ENCODE measurements at places on chromosomes 4 and X.

DNA sequence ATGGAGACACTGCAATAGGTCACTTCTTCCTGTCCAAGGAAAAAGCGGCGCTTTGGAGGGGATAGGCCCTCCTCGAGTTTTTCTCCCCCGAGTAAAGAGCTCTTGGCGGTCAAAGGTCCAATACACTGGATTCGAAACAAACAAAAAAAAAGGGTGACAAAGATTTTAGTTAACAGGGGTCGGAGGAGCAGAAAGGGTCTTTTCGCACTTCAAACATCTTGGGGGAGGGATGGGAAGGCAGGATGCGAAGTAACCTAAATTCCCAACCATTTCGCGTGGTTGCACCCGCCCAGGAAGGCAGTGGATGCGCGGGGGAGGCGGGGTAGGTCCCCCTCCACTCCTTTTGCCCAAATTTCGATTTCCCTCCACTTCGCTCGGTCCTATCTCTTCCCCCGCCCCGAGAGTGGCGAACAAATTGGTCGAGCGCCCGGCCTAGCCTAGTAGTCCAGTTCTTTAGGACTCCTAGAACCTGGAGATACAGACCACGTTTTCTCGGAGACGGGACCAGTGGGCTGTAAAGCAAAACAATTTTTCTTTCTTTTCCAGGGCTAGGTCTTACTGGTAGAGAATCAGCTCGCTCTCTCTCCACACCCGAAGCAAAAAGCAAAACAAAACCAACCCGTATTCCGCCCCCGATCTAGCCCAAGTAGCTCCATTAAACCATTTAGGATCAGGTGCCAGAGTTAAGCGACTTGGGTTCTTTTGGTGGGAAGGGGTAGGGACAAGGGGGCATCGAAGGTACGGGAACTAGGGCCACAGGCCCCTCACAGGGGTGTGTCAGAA, 2.0 kb upstream of the STAG2 start:
- DNase-seq, result no peak

GRCh38 chrX:152480269-152481212, 29.4 kb upstream of the GABRA3 start:
- DNase-seq, result no peak

- no peak for DNase-seq
These were observed 52.8 kb upstream of the ANKRD17 start for GRCh38 chr4:73311428-73311827.

DNA sequence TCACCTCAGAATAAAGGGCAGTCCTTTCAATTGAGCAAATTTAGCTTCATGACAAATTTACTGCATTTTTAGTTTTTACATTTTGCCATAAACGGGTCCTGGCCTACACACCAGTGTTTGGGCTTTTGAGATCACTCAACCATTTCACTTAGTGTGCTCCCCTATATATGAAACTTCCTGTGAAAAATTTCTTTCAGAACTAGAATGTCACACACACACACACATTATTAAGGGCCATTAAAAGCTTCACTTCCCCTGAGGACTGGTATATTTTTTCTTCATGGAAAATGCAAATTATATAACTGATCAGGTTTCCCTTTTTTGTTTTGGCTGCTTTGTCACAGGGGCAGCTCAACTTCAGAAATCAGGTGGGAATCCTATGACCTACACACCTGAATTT, 206.5 kb downstream of the ENOX2 start:
- DNase-seq, result no peak

GRCh38 chrX:79365591-79365990, 1.5 kb downstream of the ITM2A start:
- DNase-seq, result no peak

GRCh38 chr4:165461159-165461821, 82.5 kb downstream of the CPE start:
- DNase-seq, result no peak

DNA sequence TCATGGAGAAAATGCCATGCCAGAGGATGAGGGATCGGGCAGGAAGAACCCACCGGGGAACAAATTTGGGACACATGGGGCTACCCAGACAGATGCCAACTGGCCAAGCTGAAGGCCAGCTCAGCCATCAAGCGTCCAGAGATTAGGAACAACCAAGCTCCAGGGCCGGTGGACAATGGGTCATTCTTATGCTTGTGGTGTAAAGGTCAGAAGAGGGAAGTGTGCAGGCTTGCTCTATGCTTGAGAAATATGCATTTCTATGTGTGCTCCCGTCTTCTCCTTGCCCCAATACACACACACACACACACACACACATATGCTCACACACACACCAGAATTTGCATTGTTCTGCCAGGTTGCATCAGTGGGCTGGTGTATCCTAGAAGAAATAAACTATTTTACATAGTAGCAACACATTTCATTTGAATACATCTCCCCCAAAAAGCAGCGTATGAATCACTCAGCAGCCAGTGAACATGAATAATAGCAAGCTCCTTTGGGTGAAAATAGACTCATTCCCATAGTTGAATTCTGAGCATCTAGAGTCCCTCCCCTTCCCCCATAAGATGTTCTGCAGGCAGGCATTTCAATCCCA, 201.9 kb upstream of the PPARGC1A start:
- DNase-seq, result no peak

DNA sequence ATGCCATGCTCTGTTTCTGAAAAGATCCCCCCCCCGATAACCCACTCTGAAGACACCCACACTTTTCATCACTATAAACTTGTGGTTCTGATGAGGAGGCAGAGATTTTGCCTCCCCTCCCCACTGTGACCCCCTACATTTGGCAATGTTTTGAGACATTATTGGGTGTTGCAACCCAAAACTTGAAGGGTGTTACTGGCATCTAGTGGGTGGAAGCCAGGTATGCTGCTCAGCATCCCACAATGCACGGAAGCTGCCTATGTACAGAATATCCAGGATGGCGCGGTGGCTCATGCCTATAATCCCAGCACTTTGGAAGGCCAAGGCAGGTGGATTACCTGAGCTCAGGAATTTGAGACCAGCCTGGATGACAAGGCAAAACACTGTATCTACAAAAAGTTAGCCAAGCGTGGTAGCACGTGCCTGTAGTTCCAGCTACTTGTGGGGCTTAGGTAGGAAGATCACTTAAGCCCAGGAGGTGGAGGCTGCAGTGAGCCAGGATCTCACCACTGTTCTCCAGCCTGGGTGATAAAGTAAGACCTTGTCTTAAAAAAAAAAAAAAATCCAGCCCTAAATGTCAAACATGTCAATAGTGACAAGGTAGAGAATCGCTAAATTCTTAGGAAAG, 87.3 kb downstream of the SCD5 start:
- DNase-seq, result no peak

- DNase-seq, result no peak
These were observed 2.8 kb upstream of the ZNF718 start for GRCh38 chr4:121408-122084.

GRCh38 chr4:25215511-25215910, 18.3 kb upstream of the PI4K2B start:
- DNase-seq, result no peak

- DNase-seq, result no peak
These were observed 429 bp downstream of the UVSSA start for GRCh38 chr4:1347410-1347864.

DNA sequence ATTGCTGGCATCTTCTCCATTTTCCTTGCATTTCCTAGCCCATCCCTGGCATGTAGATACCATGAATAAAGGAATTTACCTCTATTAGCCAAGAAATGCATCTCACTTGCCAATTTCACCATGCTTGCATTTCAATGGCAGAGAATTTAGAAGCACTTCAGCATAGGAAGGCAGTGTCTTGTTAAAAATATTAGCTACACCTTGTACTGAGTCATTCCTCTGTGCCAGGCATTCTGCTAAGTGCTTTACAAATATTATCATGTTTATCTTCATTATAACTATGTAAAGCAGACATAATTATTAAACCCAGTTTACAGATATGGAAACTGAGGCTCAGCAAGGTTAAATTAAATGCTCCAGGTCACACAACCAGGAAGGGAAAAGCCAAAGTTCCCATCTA, 138.2 kb downstream of the NPNT start:
- no peak for DNase-seq

DNA sequence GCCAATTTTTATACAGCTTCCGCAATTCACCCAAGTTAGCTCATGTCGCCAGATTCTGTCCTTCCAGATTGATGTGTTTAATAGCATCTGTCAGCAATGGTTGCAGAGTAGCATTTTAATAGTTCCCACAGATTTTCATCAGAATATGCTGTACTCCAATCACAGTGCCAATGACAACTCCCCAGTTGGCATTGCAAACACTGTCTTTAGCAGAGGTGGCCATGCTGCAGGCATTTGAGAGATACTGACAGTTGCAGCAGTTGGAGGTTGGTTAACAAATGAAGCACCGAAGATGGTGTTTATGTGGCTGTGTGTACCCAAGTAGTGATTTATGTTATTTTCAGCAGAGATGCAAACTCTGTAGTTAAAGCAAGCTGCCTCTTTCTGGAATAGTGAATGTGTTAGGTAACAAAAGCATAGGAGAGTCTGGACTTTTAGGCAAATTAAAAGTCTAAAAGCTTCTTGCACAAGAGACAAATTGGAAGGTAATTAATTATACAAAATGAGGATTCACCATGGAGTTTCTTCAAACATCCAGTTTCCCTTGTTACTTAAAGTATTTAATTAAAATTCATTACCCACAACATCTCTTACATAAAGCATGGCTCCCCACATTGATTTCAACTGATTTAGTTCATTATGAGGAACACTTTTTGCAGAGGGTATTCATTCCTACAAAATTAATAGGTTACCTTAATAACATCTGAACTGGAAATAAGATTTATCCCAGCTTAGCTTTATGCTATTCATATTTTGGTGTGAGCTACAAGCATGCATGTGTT, 65.2 kb downstream of the PARM1 start:
- DNase-seq, result no peak

GRCh38 chrX:108088511-108088910, 2.8 kb downstream of the PSMD10 start:
- no peak for DNase-seq

All from NCI-H187 treated with DMSO at 0.1 percent for 48 hours (cell line).